NCI-H2171 (cell line): ENCODE measurements at places on chromosomes 6 and 20.

DNA sequence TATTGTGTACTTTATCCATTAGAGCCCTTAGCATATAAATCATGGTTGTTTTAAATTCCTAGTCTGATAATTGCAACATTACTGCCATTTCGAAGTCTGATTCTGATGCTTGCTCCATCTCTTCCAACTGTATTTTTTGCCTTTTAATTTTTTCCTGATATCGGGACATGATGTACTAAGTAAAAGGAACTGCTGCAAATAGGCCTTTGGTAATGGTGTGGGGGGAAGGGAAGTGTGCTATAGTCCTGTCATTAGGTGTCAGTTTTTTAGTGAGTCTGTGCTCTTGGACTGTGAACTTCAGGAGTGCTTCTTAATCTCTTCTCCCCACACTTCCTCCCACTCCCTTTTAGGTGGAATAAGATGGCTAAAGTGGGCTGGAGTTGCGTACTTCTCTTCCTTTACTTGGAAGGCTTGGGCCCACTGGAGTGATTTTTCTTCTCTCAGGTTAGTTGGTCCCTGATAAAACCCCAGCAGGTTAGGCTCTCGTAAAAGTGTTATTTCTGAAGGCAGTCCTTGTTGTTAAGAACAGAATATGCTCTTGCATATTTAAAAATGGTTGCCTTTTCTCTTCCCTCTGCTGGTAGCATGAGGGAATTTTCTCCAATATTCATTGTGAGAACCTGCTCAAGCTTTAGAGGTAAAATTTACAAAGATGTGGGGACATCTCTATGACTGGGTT lies 18.1 kb downstream of the STXBP5 start:
- no peak for DNase-seq

GRCh38 chr6:143538374-143538773 lies 26.9 kb upstream of the FUCA2 start:
- no peak for DNase-seq

DNA sequence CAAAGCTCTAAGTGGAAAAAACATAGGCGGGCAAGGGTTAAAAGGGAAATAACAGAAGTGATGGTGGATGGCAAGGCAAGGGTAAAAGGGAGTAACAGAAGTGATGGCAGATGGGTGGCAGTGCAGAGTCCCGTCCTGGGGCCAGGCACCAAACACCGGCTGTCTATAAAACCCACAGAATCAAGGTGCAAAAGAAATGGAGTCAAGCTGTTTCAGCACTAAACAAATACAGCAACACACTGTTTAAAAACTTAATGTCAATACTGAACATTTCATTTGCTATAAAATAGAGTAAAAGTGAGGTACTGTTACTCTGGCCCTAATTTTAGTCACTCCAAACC lies 87.6 kb downstream of the MAN1A1 start:
- peak; percentile 12 for DNase-seq

GRCh38 chr6:132190815-132191175 lies 210.5 kb downstream of the MOXD1 start:
- DNase-seq: no peak

DNA sequence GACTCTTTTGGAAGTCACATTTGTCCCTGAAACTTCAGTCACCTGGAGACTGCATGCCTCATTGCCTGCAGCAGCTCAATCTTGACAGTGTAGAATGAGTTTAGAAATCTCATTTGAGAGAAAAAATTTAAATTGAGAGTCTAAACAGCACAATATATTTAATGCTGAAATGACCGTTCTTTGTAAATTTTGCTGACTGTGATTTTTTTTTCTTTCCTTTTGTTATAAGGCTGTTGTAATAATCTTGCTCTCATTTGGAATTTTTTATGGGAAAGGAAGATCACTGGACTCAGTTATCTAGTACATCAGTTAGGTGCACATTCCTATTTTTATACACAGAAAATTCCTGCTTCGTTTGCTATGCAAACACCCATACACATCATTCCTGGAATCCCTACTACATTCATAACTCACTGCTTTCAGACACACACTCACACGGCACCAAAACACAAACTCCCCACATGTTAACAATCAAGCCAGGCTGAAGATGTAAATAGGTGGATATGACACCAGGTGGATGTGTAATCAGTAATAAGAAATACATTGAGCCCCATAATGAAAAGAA lies 43.8 kb downstream of the PTCHD4 start:
- DNase-seq: no peak

GRCh38 chr6:35730745-35731413 lies 6.0 kb upstream of the ARMC12 start:
- no peak for DNase-seq
